ENCODE measurements at places on chromosomes 11 and 22.

- DNase-seq, result no peak
These were observed 22.9 kb upstream of the TESMIN start for GRCh38 chr11:68774194-68774585.

- no peak for DNase-seq
These were observed 42.2 kb downstream of the WNT7B start for GRCh38 chr22:45934659-45935341.

GRCh38 chr22:36285545-36285944 lies 32.6 kb downstream of the APOL1 start:
- no peak for DNase-seq

DNA sequence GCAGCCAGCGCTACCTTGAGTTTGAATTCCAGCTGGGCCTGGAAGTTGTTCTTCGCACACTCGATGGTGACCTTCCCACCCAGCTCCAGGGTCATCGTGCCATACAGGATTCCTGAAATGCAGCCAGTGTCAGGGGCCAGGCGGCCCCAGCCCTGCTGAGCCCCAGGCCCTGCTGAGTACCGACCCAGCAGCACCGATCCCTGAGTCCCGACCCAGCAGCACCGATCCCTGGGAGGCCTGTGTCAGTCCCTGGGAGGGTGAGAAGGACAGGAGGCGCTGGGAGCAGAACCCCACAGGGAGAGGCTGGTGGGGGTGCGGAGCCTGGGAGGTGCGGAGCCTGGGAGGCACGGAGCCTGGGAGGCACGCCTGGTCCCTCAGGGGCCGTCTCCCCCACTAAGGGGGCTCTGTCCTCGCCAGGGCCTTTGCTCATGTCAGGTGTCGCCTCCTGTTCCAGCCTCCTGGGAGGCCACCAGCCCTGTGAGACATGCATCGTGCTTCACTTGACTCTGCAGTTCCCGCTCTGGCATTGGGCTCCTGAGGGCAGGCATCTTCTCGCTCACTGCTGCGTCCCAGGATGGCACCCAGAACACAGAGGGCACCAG lies 37.1 kb upstream of the CARS1 start:
- DNase-seq, result no peak

DNA sequence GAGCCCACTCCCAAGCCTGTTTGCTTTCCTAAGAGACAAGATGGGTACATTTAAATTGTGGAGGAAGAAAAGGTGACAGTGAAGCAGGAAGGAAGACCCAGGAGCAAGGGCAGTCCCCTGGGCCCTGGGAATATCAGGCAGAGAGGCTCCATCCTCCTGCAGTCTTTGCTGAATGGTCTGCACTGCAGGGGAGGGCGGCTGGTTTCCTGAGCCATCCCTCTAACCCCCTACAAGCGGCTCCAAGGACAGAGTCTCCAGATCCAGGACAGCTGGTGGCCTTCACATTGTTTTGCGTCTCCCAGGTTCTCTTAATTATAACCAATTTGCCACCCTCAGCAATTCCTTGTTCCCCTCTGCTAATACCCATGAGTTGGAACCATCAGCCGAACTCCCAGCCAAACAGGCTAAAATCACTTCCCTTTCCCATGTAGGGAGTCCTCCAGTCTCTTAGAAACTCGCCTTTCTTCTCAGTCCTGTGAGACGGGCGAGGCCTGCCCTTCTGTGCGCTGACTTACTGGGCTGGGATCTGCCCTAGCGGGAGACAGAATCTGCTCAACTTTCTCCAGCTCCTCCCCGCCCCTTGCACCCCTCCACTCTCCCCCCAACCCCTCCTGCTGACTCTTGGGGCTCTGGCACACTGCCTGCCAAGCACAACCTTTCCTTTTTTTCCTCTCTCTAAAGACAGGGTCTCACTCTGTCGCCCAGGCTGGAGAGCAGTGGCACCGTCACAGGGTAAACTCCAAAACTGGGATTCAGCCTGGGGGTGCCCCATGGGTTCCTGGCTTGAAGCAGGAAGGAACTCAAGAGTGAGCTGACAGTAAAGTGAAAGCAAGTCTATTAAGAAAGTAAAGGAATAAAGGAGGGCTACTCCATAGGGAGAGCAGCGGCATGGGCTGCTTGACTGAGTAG lies 53.4 kb upstream of the EMID1 start:
- DNase-seq, result no peak

GRCh38 chr11:105867742-105868141 lies 154.3 kb downstream of the MSANTD4 start:
- DNase-seq, result no peak

DNA sequence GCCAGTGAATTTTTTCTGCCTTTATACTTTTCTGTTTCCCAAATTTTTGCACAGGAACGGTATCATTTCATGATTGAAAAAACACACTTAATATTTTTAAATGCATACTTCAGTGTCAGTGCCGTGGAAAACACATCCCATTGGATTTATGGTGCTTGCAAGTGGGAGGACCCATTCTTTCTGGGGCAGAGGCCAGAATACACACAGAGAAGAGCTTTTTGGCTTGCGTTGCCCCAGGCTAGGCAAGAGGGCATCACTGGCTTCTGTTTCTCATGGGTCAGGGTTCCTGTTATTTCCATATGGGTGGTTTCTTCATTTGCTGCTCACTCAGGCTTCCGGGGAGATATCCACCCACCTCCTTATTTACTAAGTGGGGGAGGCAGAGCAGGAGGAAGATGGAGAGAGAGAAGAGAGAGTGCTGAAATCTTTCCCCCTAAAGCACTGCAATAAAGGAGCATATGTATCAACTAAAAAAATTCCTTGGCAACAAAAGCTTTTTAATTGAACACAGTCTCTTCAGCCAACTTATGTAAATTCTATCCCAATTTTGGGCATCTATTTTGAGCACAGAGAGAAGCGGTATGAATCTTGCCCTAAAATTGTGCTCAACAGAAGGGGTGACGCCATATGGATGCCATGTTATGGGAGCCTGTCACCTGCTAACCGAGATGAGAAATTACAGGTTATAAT lies 66.0 kb upstream of the KIRREL3 start:
- no peak for DNase-seq

GRCh38 chr11:14934641-14935351 lies 37.4 kb downstream of the CALCA start:
- DNase-seq, result no peak

GRCh38 chr22:25393121-25393805 lies 171.2 kb upstream of the GRK3 start:
- DNase-seq, result no peak

DNA sequence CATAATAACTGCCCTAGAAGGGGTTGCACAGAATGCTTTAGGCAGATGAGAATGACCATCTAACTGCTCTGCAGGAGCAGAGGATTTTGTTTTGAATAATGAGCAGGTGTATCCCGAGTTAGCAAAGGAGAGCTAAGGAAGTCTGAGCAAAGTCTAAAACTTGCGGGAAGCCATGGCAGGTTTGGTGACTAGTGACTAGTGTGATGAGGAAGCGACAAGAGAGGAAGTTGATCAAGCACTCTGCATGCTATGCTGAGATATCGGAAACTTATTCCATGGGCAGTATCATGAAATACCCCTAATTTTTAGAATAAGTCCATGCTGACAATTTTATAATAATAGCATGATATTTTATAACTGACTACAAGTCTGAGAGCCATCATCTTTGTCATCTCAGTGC lies 12.9 kb downstream of the OLFML1 start:
- DNase-seq, result no peak

Measured in T-helper 9 cell (primary cell).